Activated CD8-positive, alpha-beta memory T cell treated with anti-CD3 and anti-CD28 coated beads, Interleukin-2, amount 10 ng/mL, durations not matched to agents 7 days and 5 days (primary cell): ENCODE measurements at places on chromosomes 6 and 20. TPM values are rescaled to one million over a fixed set of nuclear protein-coding genes. Genes with fewer than 3 reads are reported as not detected.
A peak's percentile ranks its signal among the peaks of the same experiment; 100 is the strongest.

GRCh38 chr6:142406131-142406530 lies 104.3 kb downstream of the ADGRG6 start:
- H3K4me3 ChIP-seq = no peak overlapping the region
- H3K4me1 ChIP-seq = peaks cover 11% of the 10 kb centered on the region
- no peak for DNase-seq
- peaks cover 1% of the 10 kb centered on the region for H3K36me3 ChIP-seq
- no peak overlapping the region for H3K27ac ChIP-seq
- peaks cover 46% of the 10 kb centered on the region for H3K27me3 ChIP-seq

- H3K27ac ChIP-seq = no peak overlapping the region
- no peaks in the 10 kb centered on the region for H3K27me3 ChIP-seq
- no peaks in the 10 kb centered on the region for H3K36me3 ChIP-seq
These were observed 50.8 kb downstream of the AIG1 start for GRCh38 chr6:143111443-143111842.

MYT1 gene
- not detected for total RNA-seq

BTN1A1 gene
- not detected for total RNA-seq

- no peak overlapping the region for H3K27ac ChIP-seq
- H3K27me3 ChIP-seq = no peaks in the 10 kb centered on the region
- DNase-seq = no peak
- no peaks in the 10 kb centered on the region for H3K36me3 ChIP-seq
These were observed 447.9 kb upstream of the PLCB4 start for GRCh38 chr20:8621001-8621400.

- peaks cover 14% of the 10 kb centered on the region for H3K4me1 ChIP-seq
- H3K36me3 ChIP-seq = peaks cover 6% of the 10 kb centered on the region
- peak overlapping the region; percentile 75 for H3K4me3 ChIP-seq
- H3K27me3 ChIP-seq = no peaks in the 10 kb centered on the region
- peak overlapping the region; percentile 67 for H3K27ac ChIP-seq
- no peak for DNase-seq
These were observed 8.7 kb downstream of the SLC17A5 start for GRCh38 chr6:73644941-73645591.
